ENCODE measurements at places on chromosomes 4 and X.

DNA sequence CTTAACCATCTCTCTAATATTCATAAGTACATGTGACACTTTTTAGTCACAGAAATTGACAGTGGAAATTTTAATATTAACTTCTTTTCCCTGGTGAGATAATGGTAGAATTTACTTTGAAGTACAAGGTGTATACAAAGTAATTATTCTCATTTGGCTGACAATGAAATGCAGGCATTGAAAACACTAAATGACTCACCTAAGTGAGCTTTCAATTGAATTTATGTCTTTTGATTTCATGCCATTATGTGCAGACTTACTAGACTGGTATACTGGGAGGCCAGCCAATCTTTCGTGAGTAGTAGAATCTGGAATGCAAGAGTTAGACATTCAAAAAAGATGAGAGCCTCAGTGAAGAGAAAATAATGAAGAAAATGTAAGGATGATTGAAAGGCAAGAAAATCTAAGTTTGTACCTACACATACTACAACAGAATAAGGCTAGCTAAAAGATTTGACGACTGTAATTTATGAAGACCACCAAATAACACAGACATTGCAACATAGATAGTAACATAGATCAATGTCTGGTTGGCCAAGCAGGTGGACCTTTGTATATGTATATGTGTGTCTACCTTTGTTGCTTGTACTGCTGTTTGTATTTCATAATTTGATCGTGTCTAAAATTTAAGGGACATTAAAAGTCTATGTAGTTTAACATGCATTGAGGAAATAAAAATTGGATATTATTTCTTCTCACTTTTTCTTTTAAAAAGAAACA lies 459.7 kb downstream of the IL15 start:
- peak; percentile 89 for DNase-seq

DNA sequence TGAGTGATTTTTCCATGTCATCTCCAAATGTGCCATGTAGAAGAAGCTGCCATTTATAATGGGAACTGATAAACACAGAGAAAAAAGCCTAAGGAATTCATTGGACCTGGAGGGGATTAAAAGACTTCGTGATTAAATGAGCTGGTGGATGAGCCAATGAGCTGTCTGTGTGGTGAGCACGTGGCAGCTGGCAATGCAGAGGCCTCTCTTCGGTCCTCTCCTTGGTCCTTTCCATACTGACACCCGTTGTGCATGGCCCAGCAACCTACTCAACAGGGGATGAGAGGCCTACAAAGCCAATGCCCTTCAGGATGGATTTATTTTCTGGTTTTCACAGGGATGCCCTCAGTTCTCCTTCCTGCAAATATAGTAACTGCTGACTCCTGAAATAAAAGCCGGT lies 87.7 kb upstream of the STS start:
- no peak for DNase-seq

DNA sequence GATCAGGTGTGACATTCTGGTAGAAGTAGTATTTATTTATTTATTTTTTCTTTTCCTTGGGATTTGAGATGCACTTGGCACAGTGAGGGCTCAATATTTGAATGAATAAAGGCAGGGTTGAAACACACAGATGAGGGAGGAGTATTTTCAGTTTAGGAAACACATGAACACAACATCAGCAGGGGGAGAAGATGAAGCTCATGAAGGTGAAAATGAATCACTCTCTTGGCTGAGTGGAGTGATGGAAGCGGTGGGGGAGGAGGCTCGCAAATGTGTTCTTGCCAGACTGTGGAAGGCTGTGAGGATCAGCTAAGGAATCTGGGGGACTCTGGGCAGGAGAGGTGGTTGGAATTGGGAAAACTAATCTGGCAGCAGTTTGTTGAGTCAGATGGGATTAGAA lies 55.3 kb downstream of the ARHGAP10 start:
- DNase-seq, result no peak

DNA sequence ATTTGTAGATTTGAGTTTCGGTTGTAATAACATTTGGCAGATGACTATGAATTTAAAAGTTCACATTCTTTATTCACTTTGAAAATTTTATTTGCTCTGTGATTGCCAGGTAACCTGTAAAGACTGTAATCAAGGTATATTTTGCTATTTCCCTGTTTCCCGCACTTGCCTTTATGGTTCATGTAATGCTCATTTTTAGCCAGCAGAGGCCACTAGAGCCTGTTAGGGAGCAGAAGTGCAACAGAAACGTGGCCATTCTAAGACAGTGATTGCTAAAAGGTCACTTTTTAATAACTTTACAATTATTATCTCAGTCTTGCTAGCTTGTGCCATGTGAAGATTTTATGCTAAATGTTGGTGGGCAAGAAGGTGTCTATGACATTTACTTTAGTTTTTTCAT lies 12.4 kb downstream of the YIPF6 start:
- peak; percentile 10 for DNase-seq

DNA sequence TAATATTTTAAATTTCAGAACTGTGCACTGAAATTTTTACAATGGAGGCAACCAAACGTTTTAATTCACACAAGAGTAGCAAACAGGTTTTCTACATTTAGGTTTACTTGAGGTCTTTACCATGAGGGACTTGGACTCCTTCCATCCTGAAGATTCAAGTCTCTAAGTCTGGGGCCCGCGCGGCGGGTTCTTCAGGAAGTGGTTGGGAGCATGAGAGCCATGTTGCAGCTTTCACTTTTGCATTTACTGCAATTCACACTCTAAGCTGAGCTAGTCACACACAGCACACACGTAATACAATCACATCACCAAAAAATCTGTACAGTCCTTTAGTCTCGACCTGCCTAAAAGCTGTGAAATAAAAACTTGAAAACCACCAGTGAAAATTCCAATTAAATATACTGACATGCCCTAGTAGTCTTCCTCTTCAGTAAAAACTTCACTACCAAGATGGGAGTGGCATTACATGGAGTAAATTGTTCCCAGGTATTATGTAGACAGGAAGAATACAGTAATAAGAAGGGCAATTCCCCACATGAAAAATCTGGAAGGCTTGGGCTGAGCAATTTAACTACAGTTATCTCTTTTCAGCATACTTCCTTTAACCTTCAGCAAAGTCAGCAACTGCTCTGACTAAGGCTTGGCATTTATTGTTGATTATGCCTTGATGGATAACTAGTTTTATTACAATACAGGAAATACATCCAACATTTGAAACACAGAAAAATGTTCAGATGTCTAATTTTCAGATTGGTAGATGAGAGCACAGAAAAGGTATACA lies 571.1 kb upstream of the DIPK2B start:
- DNase-seq, result peak; percentile 47

DNA sequence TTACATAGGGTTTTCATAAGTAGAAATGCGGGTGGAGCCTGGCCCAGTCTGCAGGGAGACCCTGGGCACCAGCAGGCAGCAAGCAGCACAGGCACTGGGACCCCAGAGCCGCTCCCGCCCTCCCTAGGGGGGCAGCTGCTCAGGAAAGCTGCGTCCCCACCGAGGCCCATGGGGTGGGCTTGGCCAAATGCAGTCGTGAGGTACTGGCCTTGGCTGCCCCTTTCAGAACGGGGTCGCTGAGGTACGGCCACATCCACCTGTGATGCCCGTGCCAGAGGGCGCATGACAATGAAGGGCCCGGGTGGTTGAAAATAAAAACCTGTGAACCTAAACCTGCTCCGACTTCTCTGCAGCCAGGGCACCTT lies 16.7 kb downstream of the TMEM175 start:
- no peak for DNase-seq

GRCh38 chrX:103877571-103877970 lies 45.5 kb upstream of the RAB9B start:
- DNase-seq, result no peak

DNA sequence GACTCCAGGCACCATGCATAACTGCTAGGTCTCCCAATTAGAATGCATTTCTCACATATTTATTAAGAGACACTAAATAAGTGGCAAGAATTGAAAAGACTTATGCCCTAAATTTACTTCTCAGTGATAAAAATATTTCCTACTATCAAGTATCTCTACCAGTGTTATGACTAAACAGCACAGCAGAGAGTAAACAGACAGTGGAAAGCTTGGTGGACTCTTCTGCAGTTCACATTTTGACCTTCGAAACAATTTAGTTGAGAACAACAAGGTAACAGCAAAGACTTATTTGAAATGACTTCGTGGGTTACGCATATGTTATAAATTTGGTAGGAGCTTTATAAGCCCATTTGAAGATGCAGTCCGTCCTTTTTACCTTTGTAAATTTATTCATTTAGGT lies 16.3 kb upstream of the MAML3 start:
- no peak for DNase-seq

DNA sequence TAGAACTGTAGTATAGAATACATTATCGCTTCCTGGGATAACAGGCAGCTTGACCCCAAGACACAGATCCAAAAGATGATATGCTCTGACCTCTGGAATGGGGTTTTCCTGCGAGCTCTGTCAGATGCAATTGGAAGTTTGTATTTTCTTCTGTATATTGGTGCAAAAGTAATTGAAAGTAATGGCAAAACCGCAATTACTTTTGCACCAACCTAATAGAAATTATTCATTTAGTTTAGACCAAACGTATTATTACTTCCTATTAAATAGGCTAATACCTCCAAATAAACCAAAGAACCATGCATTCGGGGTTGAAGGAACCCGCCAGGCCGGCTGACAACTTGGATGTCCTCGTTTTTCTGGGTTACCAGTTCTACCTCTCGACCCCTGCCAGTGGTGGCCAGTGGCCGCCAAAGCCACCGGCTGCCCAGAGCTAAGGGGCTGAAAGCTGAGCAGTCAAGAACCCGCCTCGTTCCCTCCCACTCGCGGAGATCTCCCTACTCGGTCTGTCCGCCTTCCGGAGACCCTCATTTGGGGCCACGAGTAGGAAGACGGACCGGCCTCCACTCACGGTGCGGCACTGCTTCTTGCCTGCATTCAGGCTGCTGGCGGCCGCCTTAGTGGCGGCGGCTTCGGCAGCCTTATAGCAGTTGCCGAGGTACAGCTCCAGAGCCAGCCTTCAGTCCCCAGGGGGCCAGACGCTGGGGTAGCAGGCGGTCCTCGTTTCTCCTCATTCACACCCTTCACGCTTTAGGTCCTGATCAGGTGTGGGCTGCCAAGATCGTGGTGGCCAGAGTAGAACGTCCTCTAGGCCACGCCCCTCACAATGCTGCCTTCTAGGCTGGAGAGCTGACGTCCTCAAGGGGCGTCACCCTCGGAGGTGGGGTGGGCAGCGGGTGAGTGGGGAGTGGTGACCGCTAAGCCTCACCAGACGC lies 121.9 kb downstream of the RBMX2 start:
- no peak for DNase-seq

DNA sequence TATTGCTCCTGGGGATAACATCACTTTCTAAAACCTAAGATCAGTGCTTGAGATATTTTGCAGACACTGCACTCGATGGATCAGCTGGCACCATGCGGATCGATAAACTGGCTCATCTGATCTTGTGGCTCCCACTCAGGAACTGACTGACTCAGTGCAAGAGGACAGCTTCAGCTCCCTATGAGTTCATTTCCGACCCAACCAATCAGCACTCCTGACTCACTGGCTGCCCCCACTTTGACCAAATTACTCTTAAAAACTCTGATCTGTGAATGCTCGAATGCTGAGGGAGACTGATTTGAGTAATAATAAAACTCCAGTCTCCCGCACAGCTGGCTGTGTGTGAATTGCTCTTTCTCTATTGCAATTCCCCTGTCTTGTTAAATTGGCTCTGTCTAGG lies 110.1 kb downstream of the ANAPC4 start:
- DNase-seq, result no peak

GRCh38 chrX:3295731-3296130 lies 50.7 kb downstream of the MXRA5 start:
- DNase-seq, result no peak

GRCh38 chr4:146342600-146343192 lies 128.4 kb downstream of the REELD1 start:
- no peak for DNase-seq

DNA sequence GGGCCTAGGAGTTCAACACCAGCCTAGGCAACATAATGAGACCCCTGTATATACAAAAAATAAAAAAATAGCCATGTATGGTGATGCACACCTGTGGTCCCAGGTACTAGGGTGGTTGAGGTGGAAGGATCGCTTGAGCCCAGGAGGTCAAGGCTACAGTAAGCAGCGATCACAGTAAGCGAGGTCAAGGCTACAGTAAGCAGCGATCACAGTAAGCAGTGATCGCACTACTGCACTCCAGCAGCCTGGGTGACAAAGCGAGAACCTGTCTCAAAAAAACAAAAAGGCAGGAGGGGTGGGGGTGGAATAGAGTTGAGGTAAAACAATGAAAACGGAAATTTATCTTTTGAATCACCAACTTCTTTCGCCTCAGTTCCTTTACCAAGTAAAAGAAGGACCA lies 29.4 kb downstream of the TBCK start:
- DNase-seq, result no peak

DNA sequence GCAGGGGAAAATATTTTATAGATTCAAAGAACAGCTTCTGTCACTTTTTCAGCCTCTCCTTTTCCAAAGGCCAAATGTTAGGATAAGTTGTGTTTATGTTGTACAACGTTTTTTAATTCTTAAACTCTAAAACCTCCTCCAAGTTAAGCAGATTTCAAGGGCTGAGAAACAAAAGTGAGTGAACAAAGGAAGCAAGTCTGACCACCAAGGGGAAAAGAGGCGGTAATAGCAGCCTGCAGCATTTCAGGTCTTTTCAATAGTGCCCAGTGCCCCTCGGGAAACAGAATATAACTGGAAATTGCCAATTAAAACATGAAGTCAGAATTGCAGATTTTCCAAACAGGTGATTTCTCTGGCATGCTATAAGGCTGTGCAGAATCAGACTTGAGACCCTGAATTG lies 510.0 kb upstream of the HTR2C start:
- DNase-seq, result no peak

DNA sequence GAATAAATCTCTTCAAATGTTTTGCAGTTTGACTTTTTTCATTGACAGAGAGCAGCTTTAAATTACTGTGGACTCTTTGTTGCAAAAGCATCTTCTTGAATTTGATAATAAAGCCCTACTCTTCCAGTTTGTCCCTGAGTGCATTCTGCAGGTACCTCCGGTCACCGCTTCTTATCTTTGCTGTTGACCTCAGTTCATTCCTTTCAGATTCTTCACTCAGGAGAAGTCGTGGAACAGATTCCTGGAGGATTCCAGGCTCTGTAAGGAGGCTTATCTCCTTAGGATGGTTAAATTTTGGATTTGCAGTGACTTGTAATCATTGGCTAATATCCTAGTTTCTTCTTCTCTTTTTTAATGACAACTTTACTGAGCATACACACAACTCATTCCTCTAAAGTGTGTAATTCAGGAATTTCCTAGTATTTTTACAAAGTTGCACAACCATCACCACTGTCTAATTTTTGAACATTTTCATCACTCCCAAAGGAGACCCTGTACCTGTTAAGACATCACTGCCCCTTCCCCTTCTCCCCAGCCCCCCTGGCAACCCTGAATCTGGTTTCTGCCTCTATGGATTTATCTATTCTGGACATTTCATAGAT lies 22.0 kb downstream of the TBL1X start:
- DNase-seq, result no peak

GRCh38 chrX:27966492-27966891 lies 14.8 kb downstream of the DCAF8L1 start:
- DNase-seq, result no peak

DNA sequence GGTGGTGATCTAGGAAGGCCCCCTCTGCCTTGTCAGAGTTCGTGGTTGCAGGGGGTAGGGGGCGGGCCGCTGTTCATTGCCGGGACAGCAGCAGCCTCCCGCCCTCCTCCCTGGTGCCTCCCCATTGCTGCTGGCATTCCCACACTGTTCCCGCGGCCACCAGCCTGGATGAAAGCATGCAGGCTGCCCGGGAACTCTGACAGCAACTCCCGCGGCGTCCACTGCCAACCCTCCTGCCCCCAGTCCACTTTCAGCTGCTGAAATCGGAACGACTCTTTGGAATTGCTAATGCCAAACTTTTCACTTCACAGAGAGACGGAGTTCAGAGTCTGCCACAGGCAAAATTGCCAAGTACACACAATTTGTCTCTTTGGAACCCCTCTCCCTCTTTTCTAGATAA lies 121.9 kb downstream of the BEND2 start:
- no peak for DNase-seq
